Activated T-helper 2 cell treated with anti-CD3 and anti-CD28 coated beads, Interferon-gamma antibody, Interleukin-2, Interleukin-4, amounts not matched to agents 10 μg/mL and 5 μg/mL and 100 μg/mL, durations not matched to agents 14 hours and 24 hours and 36 hours (primary cell): ENCODE measurements at places on chromosomes 4 and X. TPM values are rescaled to one million over a fixed set of nuclear protein-coding genes. Genes with fewer than 3 reads are reported as not detected.

- H3K36me3 ChIP-seq = no peaks in the 10 kb centered on the region
- no peak overlapping the region for H3K27ac ChIP-seq
- no peaks in the 10 kb centered on the region for H3K27me3 ChIP-seq
- DNase-seq = no peak
- H3K4me1 ChIP-seq = no peaks in the 10 kb centered on the region
Measured at GRCh38 chr4:110411574-110412011, 64.4 kb upstream of the ENPEP start.

DNA sequence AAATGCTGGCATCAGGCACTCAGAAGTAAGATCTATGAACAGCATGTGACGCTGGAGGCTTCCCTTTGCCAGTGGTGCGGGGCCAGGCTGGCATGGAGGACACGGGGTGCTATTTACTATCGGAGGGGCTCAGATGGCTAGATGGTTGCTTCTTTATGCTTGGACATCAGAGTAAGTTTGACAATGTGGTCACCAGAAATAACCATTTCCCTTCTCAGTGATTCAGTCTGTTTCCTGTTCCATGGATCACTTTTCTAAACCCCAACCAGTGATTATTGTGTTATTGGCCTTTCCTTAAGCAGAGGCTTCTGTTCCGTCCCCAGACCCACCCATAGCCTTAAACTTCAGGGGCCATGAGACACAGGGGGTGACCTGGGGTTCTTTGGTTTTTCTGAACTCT, 55.4 kb upstream of the DHX15 start:
- no peaks in the 10 kb centered on the region for H3K4me1 ChIP-seq
- peaks cover 7% of the 10 kb centered on the region for H3K27me3 ChIP-seq
- H3K4me3 ChIP-seq = no peak overlapping the region
- no peak for DNase-seq
- no peak overlapping the region for H3K27ac ChIP-seq

DNA sequence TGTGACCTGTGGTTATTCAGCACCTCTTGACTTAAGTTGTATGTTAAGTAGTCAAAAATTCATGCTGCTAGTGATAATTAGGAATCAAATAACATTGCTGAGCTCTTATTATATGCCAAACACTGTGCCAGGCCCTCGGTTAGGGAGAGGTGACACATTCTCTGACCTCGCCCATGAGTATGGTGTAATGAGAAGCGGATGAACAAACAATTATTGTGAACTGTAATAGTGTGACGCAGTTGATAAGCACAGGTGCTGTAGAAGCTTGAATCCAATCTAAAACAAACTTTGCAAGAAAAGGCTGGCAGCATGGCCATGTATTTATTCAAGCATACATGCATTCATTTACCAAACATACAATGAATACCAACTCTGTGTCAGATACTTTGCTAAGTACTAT, 303.5 kb upstream of the HS3ST1 start:
- H3K27me3 ChIP-seq = no peaks in the 10 kb centered on the region
- no peak overlapping the region for H3K4me3 ChIP-seq
- DNase-seq = no peak

GRCh38 chr4:142379277-142380051, 466.6 kb downstream of the INPP4B start:
- H3K4me1 ChIP-seq = peaks cover 71% of the 10 kb centered on the region
- DNase-seq = no peak
- H3K27me3 ChIP-seq = no peaks in the 10 kb centered on the region
- H3K36me3 ChIP-seq = peaks cover 54% of the 10 kb centered on the region
- no peak overlapping the region for H3K4me3 ChIP-seq

DNA sequence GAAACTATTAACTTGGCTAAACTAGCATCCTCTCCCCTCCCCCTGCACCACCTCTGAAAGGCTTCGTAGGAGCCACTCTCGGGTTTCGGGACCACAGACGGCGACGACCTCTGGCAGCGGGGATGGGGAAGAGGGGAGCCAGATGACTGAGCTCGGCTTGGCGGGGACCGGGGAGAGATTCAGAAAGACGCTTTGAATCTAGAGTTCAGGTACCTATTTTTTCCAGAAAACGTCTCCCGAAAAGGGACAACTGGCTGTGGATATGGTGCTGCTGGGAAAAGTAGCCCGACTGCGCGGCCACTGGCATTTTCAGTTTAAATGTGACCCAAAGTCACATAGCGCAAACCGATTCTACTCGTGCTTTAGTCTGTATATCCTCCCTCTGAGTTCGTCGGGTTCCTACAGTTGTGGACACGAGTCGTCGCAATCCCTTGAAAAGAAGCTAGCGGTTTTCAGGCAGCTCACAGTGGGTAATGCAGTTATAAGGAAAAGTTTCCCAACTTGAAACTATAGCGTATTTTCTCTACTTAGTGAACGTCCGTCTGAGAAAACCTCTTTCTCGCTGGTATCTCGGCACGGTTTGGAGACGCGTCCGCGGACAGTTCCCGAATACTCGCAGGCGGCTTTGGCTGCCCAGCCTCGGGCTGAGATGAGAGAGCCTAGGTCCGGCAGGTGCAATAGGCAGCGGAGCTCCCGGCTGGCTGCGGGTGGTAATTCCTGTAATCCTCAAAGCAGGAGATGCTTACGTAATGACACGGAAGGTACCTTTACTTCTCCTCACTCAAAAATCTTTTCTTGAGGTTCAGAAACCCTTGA, 1.3 kb downstream of the PARM1 start:
- no peaks in the 10 kb centered on the region for H3K36me3 ChIP-seq
- H3K4me1 ChIP-seq = peaks cover 9% of the 10 kb centered on the region
- peak overlapping the region; percentile 37 for H3K4me3 ChIP-seq
- DNase-seq = no peak
- peaks cover 49% of the 10 kb centered on the region for H3K27me3 ChIP-seq

DNA sequence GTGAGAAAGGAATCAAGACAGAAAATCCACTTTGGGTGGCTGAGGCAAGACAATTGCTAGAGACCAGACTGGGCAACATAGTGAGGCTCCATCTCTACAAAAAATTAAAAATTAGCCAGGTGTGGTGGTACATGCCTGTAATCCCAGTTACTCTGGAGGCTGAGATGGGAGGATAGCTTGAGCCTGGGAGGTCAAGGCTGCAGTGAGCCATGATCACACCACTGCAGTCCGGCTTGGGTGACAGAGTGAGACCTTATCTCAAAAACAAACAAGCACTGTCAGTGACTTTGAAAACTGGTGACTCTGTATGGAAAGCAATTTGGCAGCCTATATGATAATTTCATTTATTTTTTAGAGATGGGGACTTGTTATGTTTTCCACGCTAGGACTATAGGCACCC, 2.3 kb upstream of the ELOVL6 start:
- no peak overlapping the region for H3K4me3 ChIP-seq
- H3K27me3 ChIP-seq = peaks cover 1% of the 10 kb centered on the region
- H3K36me3 ChIP-seq = peaks cover 4% of the 10 kb centered on the region
- H3K4me1 ChIP-seq = peaks cover 8% of the 10 kb centered on the region
- no peak overlapping the region for H3K27ac ChIP-seq
- DNase-seq = no peak

DNA sequence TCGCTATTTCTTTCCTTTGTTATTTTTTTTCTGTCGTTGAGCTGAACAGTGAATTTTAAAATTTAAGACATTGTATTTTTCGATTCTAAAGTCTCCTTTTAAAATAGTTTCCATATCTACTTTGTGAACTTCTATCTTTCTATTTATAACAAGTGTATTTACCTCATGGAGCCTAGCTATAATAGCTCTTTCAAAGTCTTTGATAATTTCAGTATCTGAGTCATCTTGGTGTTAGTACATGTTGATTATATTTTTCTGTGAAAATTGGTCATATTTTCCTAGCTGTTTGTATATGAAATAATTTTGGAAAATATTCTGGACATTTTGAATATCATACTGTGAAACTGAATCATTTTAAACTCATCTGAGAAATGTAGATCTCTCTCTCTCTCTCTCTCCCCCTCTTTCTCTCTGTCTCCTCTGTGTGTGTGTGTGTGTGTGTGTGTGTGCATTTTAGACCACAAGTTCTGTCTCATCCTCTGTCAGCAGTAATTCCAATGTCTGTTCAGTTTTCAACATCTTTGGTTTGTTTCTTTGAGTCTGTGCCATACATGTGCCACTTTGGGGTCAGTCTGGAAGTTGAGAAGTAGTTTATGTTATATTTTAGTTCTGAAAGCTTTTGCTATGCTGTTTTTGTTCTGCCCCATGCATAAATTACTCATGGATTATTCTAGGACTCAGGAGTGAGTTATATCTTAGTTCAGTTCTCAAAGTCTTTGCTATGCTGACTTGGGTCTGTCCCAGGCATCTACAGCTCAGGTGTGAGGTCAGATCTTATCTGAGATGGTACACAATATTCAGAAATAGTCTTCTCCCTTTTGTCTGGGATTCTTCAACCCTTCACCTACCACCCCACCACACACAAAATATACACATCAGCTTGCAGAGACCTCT, 366.4 kb upstream of the CASK start:
- DNase-seq = no peak
- no peak overlapping the region for H3K4me3 ChIP-seq
- peaks cover 8% of the 10 kb centered on the region for H3K4me1 ChIP-seq
- H3K27ac ChIP-seq = peak overlapping the region; percentile 50
- H3K27me3 ChIP-seq = no peaks in the 10 kb centered on the region
- H3K36me3 ChIP-seq = no peaks in the 10 kb centered on the region

GRCh38 chr4:54946741-54947140, 178.7 kb downstream of the KDR start:
- H3K27ac ChIP-seq = no peak overlapping the region
- peaks cover 10% of the 10 kb centered on the region for H3K4me1 ChIP-seq
- no peaks in the 10 kb centered on the region for H3K36me3 ChIP-seq
- DNase-seq = no peak
- no peaks in the 10 kb centered on the region for H3K27me3 ChIP-seq

- H3K27me3 ChIP-seq = no peaks in the 10 kb centered on the region
- peaks cover 15% of the 10 kb centered on the region for H3K4me1 ChIP-seq
- no peak overlapping the region for H3K27ac ChIP-seq
- peaks cover 10% of the 10 kb centered on the region for H3K36me3 ChIP-seq
Measured at GRCh38 chr4:52592287-52592686, 66.8 kb downstream of the USP46 start.

DNA sequence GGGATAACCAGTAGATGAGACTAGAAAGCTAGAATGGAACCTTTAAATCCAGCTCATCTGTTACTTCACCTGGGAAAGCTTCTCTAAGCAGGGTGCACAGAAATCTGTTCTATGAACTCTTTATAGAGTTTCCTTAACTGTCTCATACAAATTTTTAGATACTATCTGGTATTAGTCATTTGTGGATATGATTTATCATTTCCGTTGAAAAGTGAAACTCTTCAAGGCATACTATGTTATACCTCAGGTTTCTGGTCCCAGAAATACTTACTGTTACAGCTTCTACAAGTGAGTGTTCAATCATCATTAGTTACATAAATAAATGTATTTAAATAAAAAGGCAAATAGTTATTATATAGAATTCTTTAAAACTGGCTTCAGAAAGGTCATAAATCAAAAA, 298.3 kb upstream of the AGA start:
- peaks cover 6% of the 10 kb centered on the region for H3K4me1 ChIP-seq
- H3K4me3 ChIP-seq = no peak overlapping the region
- H3K27ac ChIP-seq = no peak overlapping the region
- H3K27me3 ChIP-seq = peaks cover 8% of the 10 kb centered on the region
- DNase-seq = no peak

GRCh38 chrX:53031380-53031779, 17.2 kb upstream of the GPR173 start:
- no peak overlapping the region for H3K27ac ChIP-seq
- no peaks in the 10 kb centered on the region for H3K4me1 ChIP-seq
- no peaks in the 10 kb centered on the region for H3K36me3 ChIP-seq
- peaks cover 5% of the 10 kb centered on the region for H3K27me3 ChIP-seq
- DNase-seq = no peak

DNA sequence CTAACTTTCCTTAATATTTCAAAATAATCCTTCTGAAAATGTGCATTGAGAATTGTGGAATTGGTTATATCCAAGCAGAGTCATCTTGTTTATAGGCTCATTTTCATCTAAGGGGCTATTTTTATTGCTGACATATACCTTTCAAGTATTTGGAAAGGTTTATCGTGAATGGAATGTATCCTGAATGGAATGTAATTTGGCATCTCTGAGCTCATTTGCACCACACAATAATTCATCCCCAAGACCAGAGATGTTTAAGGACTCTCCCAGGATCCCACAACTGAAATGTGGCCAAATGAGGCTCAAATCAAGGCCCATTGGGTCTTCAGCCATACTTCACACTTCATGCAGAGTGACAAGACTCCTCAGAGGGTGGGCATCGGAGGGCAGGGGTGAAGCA, 7.5 kb upstream of the SETD7 start:
- peaks cover 6% of the 10 kb centered on the region for H3K27me3 ChIP-seq
- H3K4me1 ChIP-seq = peaks cover 23% of the 10 kb centered on the region
- no peak overlapping the region for H3K4me3 ChIP-seq
- H3K27ac ChIP-seq = no peak overlapping the region
- no peak for DNase-seq

- H3K27ac ChIP-seq = no peak overlapping the region
- H3K4me3 ChIP-seq = no peak overlapping the region
- H3K36me3 ChIP-seq = peaks cover 59% of the 10 kb centered on the region
- peaks cover 6% of the 10 kb centered on the region for H3K4me1 ChIP-seq
Measured at GRCh38 chr4:6819295-6819694, 36.8 kb downstream of the KIAA0232 start.

- no peak overlapping the region for H3K27ac ChIP-seq
- peaks cover 24% of the 10 kb centered on the region for H3K4me1 ChIP-seq
- no peak for DNase-seq
- peaks cover 32% of the 10 kb centered on the region for H3K36me3 ChIP-seq
Measured at GRCh38 chrX:24204958-24205357, 55.4 kb downstream of the ZFX start.

GRCh38 chrX:43527801-43528200, 128.3 kb upstream of the MAOA start:
- H3K4me1 ChIP-seq = peaks cover 1% of the 10 kb centered on the region
- H3K27ac ChIP-seq = no peak overlapping the region

DNA sequence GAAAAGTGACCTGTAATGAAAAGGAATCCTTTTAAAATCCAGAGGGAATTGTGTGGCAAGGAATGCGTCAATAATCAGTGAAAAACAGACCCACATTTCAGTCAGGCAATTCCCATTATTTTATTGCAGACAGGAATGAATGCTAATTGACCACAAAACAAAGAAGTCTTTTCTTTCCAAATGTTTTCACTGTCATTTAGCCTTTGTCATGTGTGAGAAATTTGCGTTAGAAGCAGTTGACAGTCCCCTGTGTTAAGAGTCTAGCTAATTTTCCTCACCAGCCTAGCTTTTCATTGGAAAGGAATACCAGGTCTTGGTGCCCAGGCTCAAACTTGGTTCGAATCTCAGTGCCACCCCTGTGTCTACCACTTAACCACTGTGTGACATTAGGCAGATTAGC, 83.4 kb downstream of the KIT start:
- no peaks in the 10 kb centered on the region for H3K36me3 ChIP-seq
- H3K4me3 ChIP-seq = no peak overlapping the region
- peaks cover 5% of the 10 kb centered on the region for H3K4me1 ChIP-seq

- peaks cover 15% of the 10 kb centered on the region for H3K4me1 ChIP-seq
- H3K27ac ChIP-seq = no peak overlapping the region
- H3K27me3 ChIP-seq = peaks cover 7% of the 10 kb centered on the region
- no peak for DNase-seq
Measured at GRCh38 chr4:109278594-109279031, 23.8 kb downstream of the COL25A1 start.

- peaks cover 8% of the 10 kb centered on the region for H3K4me1 ChIP-seq
- peaks cover 10% of the 10 kb centered on the region for H3K27me3 ChIP-seq
- H3K4me3 ChIP-seq = peak overlapping the region; percentile 74
- DNase-seq = peak; percentile 46
- H3K36me3 ChIP-seq = no peaks in the 10 kb centered on the region
Measured at GRCh38 chrX:16882702-16883486, 12.7 kb upstream of the RBBP7 start.

The PTPN13 gene
- 0.18 and 0.25 TPM in 2 replicates for total RNA-seq

The VSIG4 gene
- total RNA-seq = not detected in 2 replicates

The C4orf54 gene
- total RNA-seq = not detected in 2 replicates

The SLC4A4 gene
- 0.32 and 0.43 TPM in 2 replicates for total RNA-seq

The RRH gene
- total RNA-seq = 0.16 TPM in 1 of 2 replicates, not detected in the other

The CXCL6 gene
- total RNA-seq = not detected in 2 replicates

The CCDC110 gene
- total RNA-seq = not detected in 2 replicates

The ADGRG4 gene
- not detected in 2 replicates for total RNA-seq

The NR3C2 gene
- total RNA-seq = 0.21 and 0.32 TPM in 2 replicates

The CFI gene
- 0.21 and 0.62 TPM in 2 replicates for total RNA-seq

The NXT2 gene
- 11.2 and 11.5 TPM in 2 replicates for total RNA-seq
